ENCODE measurements at places on chromosomes 11 and 22.

DNA sequence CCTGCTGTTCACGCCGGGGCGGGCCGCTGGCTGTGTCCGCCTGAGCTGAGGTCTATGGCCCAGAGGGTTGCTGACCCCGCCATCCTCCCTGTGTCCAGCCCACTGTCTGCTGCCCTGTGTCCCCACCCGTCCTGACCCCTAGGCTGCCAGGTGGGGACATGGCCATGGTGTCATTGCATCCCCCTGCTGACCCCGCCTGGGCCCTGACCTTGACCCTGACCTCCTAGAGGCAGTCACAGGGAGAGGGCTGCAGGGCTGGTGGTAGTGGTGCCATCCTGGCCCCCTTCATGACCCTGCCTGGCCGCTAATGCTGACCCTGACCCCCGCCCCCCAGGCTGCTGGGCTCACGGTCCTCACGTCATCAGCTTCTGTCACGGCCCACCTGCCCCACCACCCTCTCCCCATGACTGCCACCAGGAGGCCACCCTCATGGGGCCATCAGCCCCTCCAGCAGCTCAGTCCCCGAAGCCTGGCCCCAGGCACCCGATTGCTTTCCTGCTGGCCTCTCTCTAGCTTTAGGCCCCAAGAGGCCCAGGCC lies 285.9 kb downstream of the BRD1 start:
- no peak for DNase-seq

- no peak for DNase-seq
These were observed 11.7 kb upstream of the TMEM191C start for GRCh38 chr22:21455334-21456089.

- DNase-seq = no peak
These were observed 15.6 kb downstream of the POU2F3 start for GRCh38 chr11:120255519-120255866.

DNA sequence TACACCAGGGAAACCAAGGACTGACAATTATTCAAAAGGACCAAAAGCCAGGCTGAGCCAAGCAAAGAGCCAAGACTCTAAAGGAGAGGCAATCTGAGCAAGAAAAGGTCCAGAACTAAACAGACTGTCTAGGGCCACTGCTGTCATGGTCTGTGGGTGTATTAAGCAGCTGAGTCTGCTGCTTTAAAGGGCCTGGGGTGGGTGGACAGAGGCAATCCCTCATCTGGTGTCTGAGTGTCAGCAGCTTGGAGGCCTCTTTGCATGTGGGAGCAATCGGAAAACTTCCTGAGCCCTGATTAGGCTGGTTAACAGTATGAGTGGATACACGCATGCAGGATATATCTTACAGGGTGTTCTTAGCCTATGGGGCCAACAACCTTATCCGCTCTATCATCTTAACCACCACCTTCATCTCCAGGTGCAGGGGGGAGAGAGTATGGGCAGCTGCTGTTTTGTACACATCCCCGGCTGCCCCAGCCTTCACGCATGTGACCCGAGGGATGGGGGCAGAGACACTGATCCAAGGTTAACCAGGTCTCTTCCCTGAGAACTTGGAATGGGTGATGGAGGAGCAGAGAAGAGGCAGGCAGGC lies 67.5 kb upstream of the TIMP3 start:
- DNase-seq = no peak

DNA sequence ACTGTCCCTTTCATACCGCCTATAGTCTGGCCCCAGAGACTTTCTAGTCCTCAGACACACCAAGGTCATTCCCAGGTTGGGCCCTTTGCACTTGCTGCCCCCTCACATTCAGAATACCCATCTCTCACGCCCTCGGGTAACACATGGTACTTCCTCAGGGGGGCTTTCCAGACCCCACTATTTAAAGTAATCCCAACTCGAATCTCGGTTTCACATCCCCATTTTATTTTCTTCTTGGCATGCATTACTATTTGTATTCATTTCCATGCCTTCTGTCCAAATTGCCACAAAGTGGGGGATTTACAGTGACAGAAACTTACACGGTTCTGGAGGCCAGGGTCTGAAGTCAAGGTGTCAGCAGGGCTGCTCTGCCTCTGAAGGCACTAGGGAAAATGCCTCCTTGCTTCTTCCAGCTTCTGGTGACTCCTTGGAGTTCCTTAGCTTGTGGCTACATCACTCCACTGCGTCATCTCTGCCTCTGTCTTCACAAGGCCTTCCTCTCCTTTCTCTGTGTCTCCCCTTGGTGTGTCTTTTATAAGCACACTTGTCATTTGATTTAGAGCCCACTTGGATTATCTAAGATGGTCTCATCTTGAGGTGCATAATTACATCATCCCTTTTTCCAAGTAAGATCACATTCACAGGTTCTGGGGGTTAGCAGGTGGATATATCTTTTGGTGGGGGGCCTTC lies 15.1 kb downstream of the RCN1 start:
- DNase-seq = no peak

DNA sequence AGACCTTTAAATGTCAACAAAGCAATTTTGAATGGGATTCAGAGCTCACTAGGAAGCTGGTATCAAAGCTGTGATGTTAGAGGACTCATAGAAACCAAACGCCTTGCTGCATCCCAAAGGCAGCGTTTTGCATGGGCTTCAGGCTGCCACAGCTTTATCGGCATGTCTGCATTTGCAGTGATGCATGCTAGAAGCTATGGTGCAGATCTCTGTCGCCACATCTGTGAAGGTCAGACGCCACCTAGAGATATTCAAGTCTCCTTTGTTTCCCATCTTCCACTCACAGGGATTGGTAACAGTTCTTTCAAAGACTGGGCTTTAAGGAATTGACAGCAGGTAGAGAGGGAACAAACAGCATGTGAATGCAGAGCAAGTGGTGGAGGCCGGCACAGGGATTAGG lies 47.8 kb downstream of the NTM start:
- DNase-seq = no peak

DNA sequence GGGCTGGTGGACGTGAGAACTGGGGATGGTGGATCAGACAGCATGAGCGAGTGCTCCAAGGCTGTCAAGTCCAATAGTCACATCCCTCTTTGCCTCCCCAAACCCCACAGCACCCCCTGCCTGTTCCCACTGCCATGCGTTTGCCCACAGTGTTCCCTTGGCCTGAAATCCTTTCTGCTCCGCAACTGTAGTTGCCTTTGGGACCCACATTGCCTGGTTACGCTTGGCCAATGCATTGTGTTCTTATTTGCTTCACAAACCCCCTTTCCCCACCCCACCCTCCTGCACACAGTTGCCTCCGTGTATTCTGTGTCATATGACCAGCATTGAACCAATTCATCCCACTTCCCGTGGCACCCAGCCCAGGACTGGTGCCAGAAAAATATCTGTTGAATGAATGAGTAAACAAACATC lies 2.1 kb upstream of the KIAA0930 start:
- no peak for DNase-seq

GRCh38 chr11:10382518-10382917 lies 72.5 kb upstream of the AMPD3 start:
- DNase-seq = no peak

GRCh38 chr22:37880668-37881440 lies 25.2 kb upstream of the MICALL1 start:
- DNase-seq = no peak

GRCh38 chr11:116078101-116078591 lies 573.9 kb upstream of the CADM1 start:
- DNase-seq = no peak

DNA sequence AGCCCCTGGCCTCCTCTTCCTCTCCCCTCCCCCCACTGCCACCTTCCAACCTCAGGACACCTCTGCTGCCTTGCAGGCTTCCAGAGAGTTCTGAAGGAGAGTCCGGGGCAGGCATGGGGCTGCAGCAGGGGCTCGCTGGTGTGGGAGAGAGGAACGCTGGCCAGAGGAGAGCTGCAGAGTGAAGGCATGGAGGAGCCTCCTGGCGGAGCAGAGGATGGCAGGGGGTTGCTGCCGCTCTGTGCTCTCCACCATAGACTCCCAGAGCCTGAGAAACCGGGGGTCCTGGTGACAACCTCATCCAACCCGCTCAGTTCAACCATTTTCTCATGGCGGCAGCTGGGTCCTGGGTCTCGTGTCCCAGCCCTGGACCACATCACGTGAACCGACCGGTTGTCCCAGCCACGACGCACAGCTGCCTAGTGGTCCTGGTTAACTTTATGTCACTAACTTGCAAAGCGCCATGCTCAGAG lies 17.5 kb downstream of the MRGPRG start:
- DNase-seq = no peak

DNA sequence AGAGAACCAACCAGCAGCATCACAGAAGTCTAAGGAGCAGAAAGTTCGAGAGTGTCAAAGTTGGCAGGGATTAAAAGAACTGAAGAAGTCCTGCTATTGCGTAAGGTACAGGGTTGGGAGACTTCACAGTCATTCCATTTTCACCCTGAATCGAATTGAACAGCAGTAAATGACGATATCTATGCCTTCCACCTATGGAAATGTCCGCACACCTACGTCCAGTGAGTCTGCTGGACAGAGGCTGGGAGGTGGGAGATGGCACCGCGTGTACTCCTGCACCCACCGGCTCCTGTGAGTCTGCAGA lies 116.7 kb downstream of the MICAL3 start:
- DNase-seq = no peak

DNA sequence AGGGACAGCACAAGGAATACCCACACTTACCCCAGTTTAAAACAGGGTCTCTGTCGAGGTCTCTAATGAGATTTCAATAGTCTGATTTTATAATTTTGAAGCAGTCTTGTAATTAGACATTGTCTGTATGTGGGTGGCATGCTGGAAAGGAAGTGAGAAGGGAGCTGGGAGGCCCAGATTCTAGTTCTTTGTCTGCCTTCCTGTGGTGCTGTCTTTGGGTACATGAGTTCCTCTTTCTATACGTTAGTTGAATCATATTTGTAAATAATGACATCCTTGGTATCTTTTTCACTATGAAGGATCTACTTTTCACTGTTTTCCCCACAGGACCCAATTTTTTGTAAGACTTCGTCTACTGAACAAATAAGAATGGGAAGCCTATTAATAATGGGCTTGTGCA lies 42.0 kb upstream of the TENM4 start:
- no peak for DNase-seq

GRCh38 chr22:19879643-19879991 lies 24.9 kb upstream of the GNB1L start:
- DNase-seq = no peak

DNA sequence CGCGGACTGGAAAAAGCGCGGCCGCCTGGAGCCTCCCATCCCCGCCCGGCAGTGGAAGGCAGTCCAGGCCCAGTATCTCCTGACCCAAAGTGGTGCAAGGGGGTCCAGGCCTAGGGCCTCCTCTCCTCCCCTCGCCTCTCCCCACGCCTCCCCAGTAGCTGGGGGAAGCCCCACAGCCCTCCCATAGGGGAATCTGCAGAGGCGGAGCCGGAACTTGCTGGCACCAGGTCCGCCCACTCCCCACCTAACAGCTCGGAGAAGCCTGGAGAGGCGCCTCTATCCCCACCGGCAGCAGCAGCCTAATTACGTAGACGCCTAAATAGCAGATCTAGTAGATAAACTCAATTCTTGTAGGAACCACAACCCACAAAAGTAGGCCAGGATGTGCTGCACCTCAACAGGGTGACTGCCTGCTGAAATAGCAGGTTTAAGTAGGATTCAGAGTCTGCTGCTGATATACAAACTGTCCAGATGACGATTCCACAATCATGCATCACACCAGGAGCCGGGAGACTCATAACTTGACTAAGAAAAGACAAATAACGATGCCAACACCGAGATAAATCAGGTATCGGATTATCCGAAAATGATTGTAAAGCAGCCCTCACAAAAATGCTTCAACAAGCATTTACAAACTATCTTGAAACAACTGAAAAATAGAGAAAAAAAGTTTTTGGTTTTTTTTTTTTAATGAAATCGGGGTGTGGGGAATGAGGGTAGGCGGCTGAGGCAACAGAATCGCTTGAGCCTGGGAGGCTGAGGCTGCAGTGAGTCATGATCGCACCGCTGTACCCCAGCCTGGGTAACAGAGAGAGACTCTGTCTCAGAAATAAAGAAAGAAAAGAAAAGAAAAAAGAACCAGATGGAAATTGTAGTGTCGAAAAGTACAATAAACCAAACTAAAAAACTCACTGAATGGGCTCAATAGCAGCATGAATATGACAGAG lies 11.4 kb upstream of the BRD1 start:
- DNase-seq = peak; percentile 92

- no peak for DNase-seq
These were observed 8.1 kb downstream of the GNAZ start for GRCh38 chr22:23078462-23078787.

- no peak for DNase-seq
These were observed 438.4 kb upstream of the CHORDC1 start for GRCh38 chr11:90661233-90661632.

- DNase-seq = no peak
These were observed 563 bp downstream of the MDK start for GRCh38 chr11:46381819-46382645.

DNA sequence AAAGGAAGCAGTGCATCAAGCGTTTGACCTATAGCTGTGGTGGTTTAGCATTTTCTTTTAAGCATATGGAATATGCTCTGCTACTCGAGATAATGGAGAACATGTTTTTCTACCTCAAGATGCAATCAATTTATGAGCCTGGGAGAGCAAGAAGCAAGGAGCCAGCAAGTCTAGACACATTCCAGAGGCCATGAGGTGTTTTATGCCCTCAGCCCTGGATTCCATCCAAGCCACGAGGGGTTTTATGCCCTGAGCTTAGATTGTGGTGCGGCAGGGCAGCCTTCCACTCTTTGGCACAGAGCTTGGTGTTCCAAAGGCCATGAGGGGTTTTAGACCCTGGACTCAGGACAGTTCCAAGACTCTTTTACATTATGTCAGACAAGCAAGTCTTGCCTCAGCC lies 11.7 kb upstream of the DNAJB13 start:
- DNase-seq = no peak

Measured in activated CD4-positive, alpha-beta T cell treated with anti-CD3 and anti-CD28 coated beads for 4 hours (primary cell).